Stomach (tissue), 19 donors: ENCODE measurements at places on chromosomes 7 and 10. TPM values are rescaled to one million over a fixed set of nuclear protein-coding genes. Genes with fewer than 3 reads are reported as not detected.
A peak's percentile ranks its signal among the peaks of the same experiment; 100 is the strongest.

SLC18A2 gene
- polyA plus RNA-seq = 1.2 TPM

HOGA1 gene
- not detected for polyA plus RNA-seq

OPN4 gene
- not detected for polyA plus RNA-seq

LRRC18 gene
- polyA plus RNA-seq = not detected

AKR1C3 gene
- 158 TPM for polyA plus RNA-seq

TUBAL3 gene
- not detected for polyA plus RNA-seq

ADARB2 gene
- polyA plus RNA-seq = 1.4 TPM

C7orf57 gene
- not detected for polyA plus RNA-seq

MMD2 gene
- polyA plus RNA-seq = not detected

SUGCT gene
- polyA plus RNA-seq = 2.9 TPM

SPDYE2 gene
- polyA plus RNA-seq = not detected

GPR85 gene
- polyA plus RNA-seq = 0.48 TPM

ZNF503 gene
- polyA plus RNA-seq = 15.1 TPM

CXCL12 gene
- polyA plus RNA-seq = 10.0 TPM

- H3K27ac ChIP-seq = no peak overlapping the region
- H3K4me3 ChIP-seq = no peak overlapping the region
- no peak for DNase-seq
- H3K4me1 ChIP-seq = no peaks in the 10 kb centered on the region
Measured at GRCh38 chr10:19332304-19332703, 283.7 kb downstream of the MALRD1 start.

DNA sequence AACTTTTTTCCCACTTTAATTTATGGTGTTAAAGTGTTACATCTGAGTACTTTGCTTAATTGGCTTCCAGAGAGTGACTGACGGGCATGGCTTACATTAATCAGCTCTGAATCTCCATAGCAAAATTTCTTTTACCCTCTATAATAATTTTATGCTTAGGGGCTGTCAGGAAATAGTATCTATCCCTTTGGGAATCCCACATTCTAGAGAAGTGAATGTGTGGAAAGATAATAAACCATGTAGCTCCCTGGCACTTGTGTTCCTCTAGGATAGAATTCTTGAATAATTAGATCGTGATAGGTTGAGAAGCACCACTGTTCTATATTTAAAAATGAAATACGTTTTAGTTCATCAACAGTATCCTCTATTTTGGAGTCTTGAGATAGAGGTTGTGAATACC lies 89.6 kb downstream of the DNAJB9 start:
- DNase-seq = no peak
- no peaks in the 10 kb centered on the region for H3K36me3 ChIP-seq
- no peak overlapping the region for H3K27ac ChIP-seq
- no peak overlapping the region for H3K4me3 ChIP-seq

- no peaks in the 10 kb centered on the region for H3K36me3 ChIP-seq
- no peaks in the 10 kb centered on the region for H3K4me1 ChIP-seq
- H3K4me3 ChIP-seq = no peak overlapping the region
- H3K27me3 ChIP-seq = no peaks in the 10 kb centered on the region
- H3K27ac ChIP-seq = no peak overlapping the region
Measured at GRCh38 chr7:137120690-137121089, 222.8 kb downstream of the PTN start.

DNA sequence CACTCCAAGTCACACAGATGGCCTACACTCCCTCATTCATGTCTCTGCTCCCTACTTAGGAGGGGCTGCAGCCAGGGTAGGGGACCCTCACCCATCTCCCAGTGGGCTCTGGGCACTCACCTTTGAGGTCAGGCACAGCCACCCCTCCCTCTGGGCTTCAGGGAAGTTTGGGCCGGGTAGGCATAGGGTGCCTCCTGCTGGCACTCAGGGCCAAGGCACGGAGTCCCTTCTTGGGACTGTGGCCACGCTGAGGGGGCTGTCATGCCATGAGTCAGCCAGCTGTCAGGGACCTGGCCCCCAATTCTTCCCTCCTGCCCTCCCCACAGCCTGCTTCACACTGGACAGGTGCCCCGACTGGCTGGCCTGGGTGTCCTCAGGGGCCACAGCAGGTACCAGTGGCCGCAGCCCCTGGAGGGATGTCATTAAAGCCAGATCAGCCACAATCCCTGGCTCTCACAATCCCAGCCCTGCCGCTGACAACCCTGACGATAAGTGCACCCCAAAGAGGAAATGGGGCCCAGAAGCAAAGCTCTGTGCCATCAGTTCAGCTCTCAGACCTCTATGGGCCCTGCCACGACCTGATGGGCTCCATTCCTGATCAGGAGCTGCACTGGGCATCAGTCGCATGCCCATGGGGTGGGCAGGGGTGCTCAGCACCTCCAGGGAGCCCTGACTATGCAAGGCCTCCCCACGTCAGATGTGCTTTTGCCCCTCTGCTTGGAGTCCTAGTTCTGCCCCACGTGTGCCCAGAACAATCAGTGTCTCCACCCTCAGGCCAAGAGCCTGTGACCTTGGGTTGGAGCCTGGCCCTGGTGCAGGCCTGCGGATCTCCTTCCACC lies 34.1 kb upstream of the RET start:
- H3K36me3 ChIP-seq = no peaks in the 10 kb centered on the region
- peak; percentile 22 for DNase-seq
- no peaks in the 10 kb centered on the region for H3K4me1 ChIP-seq

DNA sequence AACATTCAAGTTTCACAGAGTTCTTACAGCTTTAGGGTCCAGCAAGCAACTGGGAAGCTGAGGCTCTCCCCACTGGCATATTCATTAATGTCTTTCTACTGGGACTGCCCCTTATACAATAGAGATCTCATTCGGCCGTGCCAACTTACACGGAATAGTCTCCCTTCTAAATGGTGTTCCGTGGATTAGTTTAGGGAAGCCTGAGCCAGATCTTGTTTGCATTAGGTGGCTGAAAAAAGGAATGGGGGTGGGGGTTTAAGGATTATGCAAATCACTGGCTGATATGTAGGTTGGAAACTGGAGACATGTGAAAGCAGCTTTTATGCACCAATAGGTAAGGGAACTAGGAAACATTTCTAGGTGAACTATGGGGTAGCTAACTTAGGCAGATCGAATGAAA lies 218.3 kb downstream of the TRIL start:
- H3K4me3 ChIP-seq = no peak overlapping the region
- peak; percentile 35 for DNase-seq
- no peaks in the 10 kb centered on the region for H3K27me3 ChIP-seq
- H3K4me1 ChIP-seq = no peaks in the 10 kb centered on the region
- no peaks in the 10 kb centered on the region for H3K36me3 ChIP-seq

DNA sequence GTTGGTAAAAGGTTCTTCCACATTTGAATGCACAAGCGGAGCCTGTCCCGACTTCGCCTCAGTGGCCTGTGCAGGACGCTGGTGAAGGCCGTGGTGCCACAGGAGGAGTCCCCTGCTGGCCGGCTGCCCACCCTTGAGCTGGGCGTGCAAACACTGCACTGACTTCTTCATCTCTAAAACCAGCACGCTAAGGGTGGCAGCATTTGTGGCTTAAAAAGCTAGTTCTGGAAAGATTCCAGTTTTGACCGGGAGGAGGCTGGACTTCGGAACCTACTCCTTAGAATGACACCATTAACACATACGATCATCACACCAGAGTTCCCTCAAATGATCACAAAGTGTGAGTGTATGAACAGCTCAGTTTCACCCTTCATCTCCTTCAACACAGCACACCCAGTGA lies 102.4 kb downstream of the SMURF1 start:
- no peak for DNase-seq
- H3K27me3 ChIP-seq = no peaks in the 10 kb centered on the region
- H3K4me3 ChIP-seq = no peak overlapping the region
- peak overlapping the region; percentile 80 for H3K27ac ChIP-seq

DNA sequence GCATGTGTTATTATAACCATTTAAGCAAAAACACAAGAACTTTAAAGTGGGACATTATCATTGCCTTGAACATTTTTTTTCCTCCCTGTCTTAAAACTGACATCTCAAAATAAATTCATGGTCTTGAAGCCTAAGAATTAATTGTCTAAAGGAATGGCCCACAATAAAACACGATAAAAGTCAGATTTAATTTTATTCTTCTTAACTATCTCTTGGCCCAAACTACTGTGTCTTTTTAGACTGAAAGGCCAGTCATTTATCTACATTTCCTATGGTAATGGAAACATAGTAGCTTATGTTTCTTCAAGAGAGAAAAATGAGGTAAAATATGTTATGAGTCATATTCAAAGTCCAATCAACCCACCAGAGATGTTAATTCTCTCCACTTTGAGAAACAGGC lies 24.4 kb upstream of the ETV1 start:
- DNase-seq = no peak
- no peaks in the 10 kb centered on the region for H3K36me3 ChIP-seq
- no peaks in the 10 kb centered on the region for H3K4me1 ChIP-seq
- no peak overlapping the region for H3K4me3 ChIP-seq

GRCh38 chr10:109851616-109852474 lies 71.5 kb downstream of the XPNPEP1 start:
- DNase-seq = no peak
- H3K4me3 ChIP-seq = no peak overlapping the region
- no peaks in the 10 kb centered on the region for H3K27me3 ChIP-seq

DNA sequence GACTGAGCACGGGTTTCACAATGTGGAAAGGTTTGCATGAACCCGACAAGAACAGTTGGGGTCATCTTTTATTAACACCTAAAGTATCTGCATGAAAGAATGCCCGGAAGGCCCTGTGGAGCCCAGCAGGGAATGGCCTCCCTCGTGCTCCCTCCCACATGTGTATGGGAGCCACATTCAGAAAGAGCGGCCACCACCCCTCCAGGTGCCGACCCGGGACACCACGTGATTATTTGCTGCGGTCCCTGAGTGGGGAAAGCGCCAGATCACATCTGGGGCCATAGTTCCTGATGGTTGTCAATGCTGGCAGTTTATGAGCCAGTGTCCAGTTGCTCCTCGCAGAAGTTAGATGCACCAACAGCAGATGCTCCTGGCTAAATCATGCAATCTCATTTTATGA lies 571.4 kb downstream of the TCERG1L start:
- H3K27ac ChIP-seq = no peak overlapping the region
- H3K4me3 ChIP-seq = no peak overlapping the region
- H3K4me1 ChIP-seq = no peaks in the 10 kb centered on the region
- no peaks in the 10 kb centered on the region for H3K27me3 ChIP-seq
- DNase-seq = peak; percentile 20

DNA sequence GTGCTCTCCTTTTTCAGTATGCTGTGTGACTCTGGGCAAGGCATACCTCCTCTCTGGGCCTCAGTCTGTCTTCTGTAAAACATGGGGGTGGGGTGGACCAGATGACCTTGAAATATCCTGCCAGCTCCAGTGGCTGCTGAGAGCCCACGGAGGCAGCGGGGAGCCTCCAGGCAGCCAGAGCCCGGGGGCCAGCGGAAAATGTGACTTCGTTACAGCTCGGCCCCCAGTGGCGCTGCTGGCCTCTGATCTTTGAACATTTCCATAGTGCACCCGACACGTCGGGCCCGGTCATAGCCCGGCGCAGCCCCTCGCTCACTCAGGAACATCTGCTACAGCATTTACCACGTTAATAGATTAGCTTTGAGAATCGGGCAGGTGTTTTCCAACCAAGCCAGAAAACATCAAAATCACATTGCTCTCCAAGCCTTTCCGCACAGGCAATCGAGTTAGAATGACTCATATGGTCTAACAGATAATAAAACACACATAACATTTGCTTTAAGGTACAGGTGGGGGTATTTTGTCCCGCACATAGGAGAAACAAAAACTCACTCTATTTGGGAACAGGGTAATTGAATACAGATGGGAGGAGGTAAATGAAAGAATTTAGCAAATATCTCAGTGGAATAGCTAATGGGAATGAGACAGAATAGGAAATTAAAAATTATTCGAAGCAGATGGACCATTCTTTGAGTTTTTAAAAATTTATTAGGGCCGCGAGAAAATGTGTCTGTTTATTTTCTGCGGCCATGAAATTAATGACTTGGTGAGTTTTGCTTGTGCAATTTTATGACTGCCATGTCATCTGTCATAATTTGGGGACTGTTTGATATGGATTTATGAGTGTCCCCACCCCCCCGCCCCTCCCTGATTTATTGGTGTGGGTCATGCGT lies 26.3 kb upstream of the COMTD1 start:
- H3K27me3 ChIP-seq = no peaks in the 10 kb centered on the region
- no peak for DNase-seq
- peaks cover 13% of the 10 kb centered on the region for H3K4me1 ChIP-seq

GRCh38 chr7:88401009-88401623 lies 94.4 kb upstream of the STEAP4 start:
- DNase-seq = no peak
- H3K27ac ChIP-seq = no peak overlapping the region
- no peak overlapping the region for H3K4me3 ChIP-seq
- H3K36me3 ChIP-seq = no peaks in the 10 kb centered on the region
- no peaks in the 10 kb centered on the region for H3K27me3 ChIP-seq
- H3K4me1 ChIP-seq = no peaks in the 10 kb centered on the region

DNA sequence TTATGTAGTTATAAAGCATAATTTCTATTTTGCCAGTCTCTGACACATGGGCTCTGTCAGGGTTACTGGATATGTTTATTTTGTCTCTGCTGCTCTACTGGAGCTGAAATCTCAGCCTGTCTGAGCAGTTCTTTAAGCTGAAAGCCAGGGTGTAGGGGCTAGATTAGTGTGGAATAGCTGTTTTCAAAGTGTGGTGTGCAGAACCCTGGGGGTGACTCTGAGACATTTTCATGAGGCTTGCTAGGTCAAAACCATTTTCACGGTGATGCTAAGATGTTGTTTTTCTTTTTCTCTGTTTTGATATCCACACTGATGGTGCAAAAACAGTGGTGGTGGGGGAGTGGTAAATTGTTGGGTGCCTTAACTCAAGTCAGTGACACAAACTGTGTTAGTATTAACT lies 45.5 kb downstream of the CREM start:
- H3K4me1 ChIP-seq = no peaks in the 10 kb centered on the region
- H3K27me3 ChIP-seq = no peaks in the 10 kb centered on the region
- DNase-seq = no peak
- H3K27ac ChIP-seq = no peak overlapping the region
- no peak overlapping the region for H3K4me3 ChIP-seq

DNA sequence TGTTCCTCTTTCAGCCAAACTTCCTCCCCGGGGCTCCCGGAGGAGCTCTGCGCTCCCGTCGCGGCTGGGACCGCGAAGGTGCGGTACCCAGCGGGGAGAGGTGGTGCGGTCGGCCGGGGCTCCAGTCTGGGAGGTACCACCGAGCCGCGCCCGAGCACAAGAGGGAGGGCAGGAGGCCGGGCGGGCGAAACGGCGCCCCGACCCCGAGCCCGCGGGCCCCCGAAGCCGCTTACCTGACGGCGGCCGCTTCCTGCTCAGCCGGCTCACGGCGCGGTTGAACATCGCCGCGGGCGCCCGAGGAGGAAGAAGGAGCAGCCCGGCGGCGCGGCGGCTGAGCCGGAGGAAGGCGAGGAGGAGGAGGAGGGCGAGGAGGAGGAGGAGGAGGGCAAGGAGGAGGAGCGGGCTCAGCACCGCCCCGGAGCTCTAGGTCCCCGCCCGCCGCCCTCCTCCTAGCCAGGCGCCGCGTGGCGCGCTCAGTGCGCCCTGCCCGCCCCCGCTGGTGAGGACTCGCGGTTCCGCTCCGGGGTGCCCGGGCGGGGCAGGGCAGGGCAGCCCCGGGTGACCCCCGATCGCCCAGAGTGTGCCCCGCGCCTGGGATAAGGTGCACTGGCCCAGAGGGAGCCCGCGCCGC lies at the start of gene RGS10:
RGS10 (minus strand) TSS at position 363 of the 631 bp plus-strand sequence; CDS start at position 282, 81 bp downstream.
- no peaks in the 10 kb centered on the region for H3K27me3 ChIP-seq
- peaks cover 55% of the 10 kb centered on the region for H3K4me1 ChIP-seq
- DNase-seq = peak; percentile 78

- H3K36me3 ChIP-seq = no peaks in the 10 kb centered on the region
- no peak overlapping the region for H3K27ac ChIP-seq
- no peak for DNase-seq
- no peaks in the 10 kb centered on the region for H3K4me1 ChIP-seq
Measured at GRCh38 chr7:124420367-124420766, 345.2 kb downstream of the GPR37 start.
